Tibial artery (tissue), 4 donors: ENCODE measurements at places on chromosomes 1 and 21.

DNA sequence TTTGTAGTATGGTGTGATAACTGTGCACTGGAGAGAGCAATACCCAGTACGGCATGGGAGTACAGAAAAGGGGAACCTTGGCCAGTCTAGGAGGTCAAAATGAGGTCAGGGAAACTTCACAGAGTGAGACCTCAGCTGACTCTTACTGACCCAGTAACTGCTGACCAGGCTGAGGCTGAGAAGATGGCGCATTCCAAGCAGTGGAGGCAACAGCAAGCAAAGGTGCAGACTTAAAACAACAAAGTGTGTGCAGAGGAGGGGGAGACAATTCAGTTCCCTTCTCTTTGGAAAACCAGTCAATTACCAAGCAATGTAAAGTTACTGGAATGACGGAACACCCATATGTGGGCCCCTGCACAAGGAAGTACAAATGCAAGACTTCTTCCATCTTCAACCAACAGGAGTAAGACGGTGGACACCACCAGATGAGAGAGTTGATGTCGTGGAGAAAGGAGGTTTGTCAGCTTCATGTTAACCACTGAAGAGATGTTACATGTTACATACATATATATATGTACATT is 54.6 kb upstream of the PRDX6 start:
- no peak for DNase-seq

DNA sequence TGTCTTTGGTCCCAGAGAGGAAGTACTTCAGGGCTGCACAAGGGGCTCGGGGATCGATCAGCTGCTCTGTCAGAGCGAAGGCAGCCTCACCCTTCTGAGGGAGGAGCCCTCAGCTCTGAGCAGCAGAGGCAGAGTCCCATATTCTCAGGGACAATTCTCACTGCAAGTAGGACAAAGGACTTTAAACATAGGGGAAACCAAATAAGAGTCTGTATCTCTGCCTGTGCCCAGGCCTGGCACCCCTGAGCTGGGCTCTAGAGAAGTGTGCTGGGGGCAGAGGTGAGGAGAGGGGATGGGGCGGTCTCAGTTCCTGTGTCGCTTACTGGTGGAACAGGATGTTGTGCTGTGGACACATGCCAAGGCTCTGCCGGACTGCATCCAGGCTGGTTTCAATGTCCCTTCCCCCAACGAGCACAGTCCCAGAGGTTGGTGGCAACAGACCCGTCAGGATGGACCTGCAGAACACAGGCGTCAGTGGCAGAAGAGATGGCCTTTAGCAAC is 76.6 kb downstream of the ABCA4 start:
- no peak for DNase-seq

GRCh38 chr1:58204284-58204683 is 342.2 kb downstream of the OMA1 start:
- DNase-seq, result no peak

DNA sequence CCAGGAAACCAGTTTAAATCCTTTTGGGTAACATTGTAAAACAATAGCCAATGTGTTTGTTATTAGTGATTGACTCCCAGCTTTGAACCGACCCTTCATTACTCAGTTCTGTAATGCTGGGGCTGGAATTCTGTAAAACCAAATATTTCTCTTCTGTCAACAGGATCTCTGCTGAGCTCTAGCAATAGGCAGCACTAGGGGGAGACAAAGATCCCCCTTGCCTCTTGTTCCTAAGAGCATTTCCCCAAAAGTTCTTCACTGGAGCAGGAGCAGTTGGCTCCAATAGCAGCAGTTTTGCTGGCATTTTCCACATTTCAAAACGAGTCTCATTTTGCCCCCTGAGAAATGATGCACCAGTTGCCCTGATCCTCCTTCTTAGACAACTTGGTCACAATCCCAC is 1671.1 kb downstream of the MRPL39 start:
- no peak for DNase-seq

DNA sequence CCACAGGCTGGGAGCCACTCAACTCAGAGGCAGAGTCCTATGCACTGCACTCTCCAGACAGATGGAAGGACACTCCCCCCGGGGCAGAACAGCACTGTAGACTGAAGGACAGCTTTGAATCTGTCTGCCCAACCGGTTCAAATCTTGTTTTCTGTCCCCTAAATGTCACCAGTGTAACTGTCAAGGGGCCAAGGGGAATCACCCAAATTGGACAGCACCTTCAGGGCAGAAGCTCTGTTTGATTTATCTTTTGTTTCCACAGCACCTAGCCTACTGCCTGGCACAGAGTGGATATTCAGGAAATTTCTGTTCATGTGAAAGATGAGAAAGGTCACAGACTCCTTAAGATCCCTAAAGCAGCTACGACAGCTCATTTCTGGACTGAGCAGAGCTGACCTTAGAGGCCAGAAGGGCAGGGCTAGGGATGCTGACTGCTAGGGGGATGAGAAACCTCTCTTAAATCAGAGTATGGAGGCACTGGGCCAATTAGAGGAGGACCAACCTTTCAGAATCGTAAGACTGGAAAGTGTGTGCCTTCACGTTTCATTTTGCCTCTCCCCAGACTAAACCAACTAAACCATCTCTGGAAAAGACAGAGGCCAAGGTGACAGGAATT is 41.0 kb downstream of the ITPKB start:
- no peak for DNase-seq

- no peak for DNase-seq
These were observed 3.1 kb downstream of the OLIG2 start for GRCh38 chr21:33028773-33029384.

DNA sequence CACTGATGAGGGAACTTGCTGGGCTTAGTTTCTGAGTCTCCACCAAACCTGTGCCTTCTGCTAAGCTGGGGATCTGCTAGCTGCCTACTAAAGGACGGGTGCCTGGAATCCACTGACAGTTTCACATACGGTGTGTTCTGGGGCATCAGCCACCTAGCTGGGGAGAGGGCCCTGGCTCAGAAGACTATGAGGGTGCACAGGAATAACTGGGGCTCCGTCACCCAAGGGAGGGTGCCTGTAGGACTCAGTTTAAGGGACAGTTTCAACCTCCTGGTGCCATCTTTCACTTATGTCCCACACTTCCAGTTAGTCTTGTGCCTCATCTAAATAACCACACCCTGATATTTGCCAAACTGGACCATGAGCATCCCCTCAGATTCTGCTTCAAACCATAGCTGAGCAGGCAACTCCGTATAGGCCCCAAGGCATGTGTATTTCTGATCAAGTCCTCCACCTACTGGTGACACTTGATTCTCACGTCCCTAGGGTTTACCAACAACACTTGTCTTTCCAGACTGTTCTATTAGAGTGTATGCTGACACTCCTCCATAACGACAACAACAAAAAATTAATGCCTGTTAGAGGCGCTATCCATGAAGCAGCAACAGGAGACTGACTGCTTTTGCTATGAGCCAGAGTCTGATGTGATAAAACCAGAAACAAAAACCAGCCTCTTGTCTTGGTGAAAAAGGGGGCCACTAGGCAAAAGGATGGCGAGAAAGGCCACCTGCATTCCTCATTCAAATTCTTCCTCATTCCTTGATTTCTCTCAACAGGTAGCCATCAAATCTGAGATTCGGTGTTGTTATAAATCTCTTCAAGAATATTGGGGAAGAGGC is 55.0 kb upstream of the PAXBP1 start:
- DNase-seq, result no peak

DNA sequence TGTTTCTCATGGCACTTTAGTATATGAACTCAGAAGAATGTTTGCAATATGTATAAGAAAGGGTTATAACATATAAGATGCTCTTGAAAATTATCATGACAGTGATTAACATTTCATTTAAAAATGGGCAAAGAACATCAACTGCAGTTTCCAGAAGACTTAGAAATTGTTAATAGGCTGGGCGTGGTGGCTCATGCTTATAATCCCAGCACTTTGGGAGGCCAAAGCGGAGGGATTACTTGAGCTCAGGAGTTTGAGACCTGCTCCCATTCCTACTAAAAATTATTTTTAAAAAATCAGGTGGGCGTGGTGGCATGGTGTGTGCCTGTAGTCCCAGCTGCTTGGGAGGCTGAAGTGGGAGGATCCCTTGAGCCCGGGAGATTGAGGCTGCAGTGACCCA is 23.1 kb downstream of the MTF2 start:
- DNase-seq, result no peak

DNA sequence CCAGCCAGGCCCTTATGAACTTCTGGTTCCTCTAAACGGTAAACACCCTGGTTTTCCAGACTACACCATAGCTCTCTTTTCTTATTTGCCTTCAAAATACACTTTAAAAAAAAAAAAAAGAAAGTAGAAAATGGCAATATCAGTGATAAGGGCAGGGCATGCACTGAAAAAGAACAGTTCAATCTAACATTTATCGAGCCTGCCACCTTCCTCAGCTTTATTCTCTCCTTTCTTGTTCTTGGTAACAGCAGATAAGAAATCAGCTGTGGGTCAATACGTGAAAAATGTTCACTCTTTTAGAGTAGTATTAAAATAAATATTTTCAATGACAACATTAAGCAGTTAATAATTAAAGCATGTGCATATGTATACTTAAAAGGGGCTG is 83.1 kb upstream of the ZNF648 start:
- DNase-seq, result no peak

DNA sequence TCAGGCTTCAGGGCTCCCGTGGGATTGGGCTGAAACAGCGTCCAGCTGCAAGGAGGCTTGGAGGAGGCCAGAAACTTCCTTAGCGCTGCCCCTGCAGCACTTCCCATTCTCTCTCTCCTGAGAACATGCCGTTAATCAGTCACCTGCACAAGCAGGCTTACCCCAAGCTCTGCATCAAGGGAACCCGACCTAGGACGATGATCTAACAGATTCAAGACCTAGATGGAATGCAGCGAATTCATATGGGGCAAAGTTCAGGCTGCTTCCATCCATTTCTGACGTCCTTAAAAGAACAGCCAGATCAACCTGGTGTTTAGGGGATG is 114.1 kb downstream of the ERG start:
- DNase-seq, result no peak

DNA sequence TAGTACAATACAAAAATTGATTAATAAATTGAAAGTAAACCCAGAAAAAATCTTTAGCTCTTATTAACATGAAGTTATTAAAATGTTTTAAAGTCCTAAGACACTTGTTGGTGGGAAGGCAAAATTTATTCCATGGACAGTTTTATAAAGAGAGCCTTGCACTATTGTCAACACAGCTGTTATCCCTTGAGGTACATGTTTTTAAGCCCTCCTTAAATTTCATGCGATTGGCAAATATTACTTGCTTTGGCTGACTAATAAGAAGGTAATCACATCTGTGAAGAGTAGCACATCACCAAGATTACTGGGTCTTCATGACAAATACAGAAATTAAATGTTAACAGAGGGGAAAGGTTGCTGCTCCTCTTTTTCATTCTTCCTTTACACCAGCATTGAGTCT is 611.1 kb downstream of the BRINP3 start:
- no peak for DNase-seq

- no peak for DNase-seq
These were observed 199.2 kb downstream of the ROR1 start for GRCh38 chr1:63973005-63973419.

- DNase-seq, result no peak
These were observed 53.5 kb upstream of the C8B start for GRCh38 chr1:57019236-57019839.

- DNase-seq, result no peak
These were observed 59.8 kb upstream of the PLA2G4A start for GRCh38 chr1:186768906-186769305.

DNA sequence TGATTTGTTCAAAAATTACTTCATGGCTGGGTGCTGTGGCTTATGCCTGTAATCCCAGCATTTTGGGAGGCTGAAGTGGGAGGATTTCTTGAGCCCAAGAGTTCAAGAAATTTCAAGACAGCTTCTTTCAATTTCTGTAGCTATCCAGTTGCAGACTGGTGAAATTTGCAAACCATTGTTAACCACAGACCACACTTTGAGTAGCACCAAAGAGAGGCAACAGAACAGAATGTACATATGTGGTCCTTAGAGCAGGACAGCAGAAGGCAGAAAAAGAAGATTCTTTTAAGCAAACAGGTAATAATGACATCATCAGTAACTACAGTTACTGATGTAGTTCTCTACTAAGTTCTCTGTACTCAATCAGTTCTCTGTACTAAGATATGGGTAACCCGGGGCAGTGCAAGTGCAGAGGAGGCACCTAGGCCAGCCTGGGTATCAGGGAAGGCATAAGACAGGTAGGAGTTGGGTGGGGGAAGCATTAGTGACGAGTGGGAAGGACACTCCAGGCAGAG is 5.5 kb upstream of the KLF17 start:
- no peak for DNase-seq

GRCh38 chr1:160291248-160292220 is 6.6 kb upstream of the PEX19 start:
- peak; percentile 72 for DNase-seq

- DNase-seq, result no peak
These were observed 32.6 kb downstream of the GLIS1 start for GRCh38 chr1:53706356-53706755.

GRCh38 chr21:29682800-29683199 is 257.0 kb downstream of the GRIK1 start:
- no peak for DNase-seq

- DNase-seq, result no peak
These were observed 11.7 kb downstream of the ATF3 start for GRCh38 chr1:212620293-212620692.

DNA sequence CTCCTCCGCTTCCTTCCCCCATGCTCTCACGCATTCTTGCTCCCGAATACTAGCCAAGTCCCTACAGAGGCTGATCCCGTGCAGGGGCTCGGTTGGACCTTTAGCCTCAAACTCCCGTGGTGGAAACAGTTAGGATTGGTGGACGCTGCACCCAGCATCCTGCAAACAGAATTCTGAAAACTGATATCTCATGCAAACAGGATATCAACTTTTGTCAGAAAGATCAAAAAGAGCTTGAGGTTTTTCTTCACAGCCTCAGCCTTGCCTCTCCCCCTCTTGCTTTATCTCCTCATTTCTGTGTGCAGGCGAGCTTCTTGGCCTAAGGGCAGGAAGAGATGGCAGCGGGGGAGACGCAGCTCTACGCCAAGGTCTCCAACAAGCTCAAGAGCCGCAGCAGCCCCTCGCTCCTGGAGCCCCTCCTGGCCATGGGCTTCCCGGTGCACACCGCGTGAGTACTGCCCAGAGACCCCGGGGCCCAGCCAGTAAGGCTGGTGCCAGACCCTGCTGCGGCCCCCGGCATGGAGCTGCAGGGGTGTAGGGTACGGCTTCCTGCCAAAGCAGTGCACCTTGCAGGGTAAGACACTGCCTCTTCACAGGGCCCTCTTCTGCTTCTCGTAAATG is at the start of gene UBASH3A:
TSS of gene UBASH3A (plus strand) at position 292 of the 621 bp plus-strand sequence. CDS start at position 336, 44 bp downstream.
- DNase-seq, result no peak

- DNase-seq, result peak; percentile 61
These were observed 46.5 kb downstream of the MORN1 start for GRCh38 chr1:2344744-2345296.

- DNase-seq, result no peak
These were observed 332.5 kb upstream of the NRIP1 start for GRCh38 chr21:15397258-15397657.

DNA sequence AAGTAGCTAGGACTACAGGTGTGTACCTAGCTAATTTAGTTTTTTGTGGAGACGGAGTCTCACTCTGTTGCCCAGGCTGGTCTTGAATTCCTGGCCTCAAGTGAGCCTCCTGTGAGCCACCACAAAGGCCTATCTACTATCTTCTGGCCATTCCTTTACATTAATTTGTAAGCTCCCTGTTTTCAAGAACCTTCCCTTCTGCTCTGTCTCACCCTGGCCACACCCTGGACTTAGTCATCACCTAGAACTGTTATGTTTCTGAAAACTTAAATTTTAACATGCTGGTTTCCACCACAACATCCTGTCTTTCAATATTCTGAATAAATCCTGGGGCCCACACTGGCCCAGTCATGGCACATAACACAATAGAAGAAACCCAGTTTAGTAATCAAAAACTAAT is 4.9 kb upstream of the B4GALT3 start:
- DNase-seq, result no peak

GRCh38 chr1:245304698-245305097 is 149.9 kb downstream of the KIF26B start:
- no peak for DNase-seq

GRCh38 chr1:223847781-223848345 is 2.1 kb upstream of the TP53BP2 start:
- DNase-seq, result no peak
